ENCODE measurements at places on chromosomes 12 and 14.

DNA sequence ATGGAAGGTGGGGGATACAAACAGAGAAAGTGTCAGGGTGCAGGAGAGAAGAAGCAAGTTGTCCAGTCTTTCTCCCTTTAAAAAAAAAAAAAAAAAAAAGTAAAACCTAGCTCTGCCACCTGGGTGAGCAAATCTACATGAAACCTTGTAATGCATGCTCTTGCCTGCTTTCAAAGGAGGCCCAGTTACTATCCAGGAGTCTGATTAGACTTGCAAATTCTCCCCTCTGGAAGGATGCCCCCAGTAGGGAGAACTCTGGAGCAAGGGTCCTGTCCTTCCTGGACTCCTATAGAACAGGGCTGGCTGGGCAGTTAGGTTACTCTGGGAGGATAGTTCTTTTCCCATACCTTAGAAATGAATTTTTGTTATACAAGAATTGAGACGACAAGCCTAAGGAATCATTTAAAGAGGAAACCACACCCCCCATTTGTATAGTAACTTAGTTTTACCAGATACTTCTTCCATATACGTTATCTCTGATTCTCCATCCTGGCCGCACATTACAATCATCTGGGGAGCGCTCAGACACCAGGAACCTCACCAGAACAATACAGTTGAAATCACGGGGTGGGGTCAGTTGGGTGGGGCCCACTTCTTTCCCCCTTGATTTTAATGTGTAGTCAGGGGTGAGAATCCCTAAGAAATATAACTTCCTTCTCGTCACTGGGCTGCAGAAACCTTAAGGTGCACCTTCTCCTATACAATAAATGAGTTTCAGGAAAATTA, 30.5 kb downstream of the RAB35 start:
- DNase-seq, result peak; percentile 60

DNA sequence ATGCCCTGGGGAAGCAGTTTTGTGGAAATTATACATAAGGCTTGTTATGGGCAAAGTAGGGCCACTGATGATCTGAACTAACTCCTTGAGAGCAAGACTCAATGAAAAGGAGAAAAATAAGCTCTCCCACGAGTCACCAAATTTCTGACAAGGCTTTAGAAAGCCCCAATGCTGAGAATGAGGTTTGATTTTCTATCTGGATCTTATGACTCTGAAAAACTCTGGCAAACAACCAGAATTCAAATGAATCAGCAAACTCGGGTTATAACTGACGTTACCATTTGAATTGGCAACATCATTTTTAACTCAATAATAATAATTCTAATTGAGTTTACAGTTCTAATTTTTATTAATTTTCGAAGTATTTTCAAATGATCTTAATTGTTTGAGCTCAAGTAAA, 79.1 kb downstream of the KCNK10 start:
- peak; percentile 3 for DNase-seq

DNA sequence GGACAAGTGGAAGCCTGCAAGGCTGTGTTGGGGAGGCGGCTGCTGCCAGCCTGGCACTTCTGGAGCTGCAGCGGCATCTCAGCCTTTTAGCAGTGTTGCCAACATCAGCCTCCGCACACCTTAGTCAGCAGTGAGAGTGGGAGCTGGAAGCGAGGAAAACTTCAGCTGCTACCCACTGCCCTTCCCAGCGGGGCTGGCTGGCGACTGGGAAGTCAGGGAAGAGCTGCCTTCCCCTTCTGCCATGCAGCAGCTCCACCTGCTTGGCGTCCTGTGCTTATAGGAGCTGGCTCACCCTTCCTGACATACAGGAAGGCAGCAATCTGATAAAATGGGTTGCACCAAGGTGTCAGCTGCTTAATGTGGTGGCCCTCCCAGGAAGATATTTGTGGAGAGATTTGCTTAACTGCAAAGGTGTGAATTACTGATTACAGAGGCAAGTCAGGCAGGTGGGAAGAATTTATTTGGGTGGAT, 15.4 kb upstream of the PLEKHG3 start:
- peak; percentile 44 for DNase-seq

DNA sequence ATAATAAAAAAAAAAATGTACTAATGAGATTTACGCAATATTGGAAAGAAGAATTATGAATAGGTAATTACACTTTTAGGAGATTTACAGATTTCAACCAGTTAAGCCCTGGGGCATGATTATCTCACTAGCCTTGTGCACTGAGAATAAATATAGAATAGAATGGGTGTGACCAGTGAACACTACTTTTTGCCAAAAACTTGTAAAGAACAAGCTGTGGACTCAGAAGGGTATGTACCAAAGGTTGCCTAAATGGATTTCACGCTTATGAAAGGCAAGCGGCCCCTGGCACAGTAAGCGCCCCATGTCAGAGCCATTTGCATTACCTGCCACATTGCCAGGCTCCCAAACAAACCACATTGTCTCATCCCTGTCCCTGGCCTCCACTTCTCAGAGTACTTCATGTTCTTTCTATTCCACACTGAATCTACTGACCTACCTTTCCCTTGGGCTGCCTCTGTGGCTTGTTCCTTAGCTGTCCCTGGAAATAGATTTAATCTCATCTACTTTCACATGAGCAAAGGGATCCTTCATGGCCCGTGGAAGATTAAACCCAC, 170.6 kb upstream of the DIO2 start:
- DNase-seq, result no peak

- no peak for DNase-seq
Observed at GRCh38 chr12:50661300-50662115, 102.4 kb upstream of the ATF1 start.

GRCh38 chr14:62003701-62004100, 241.5 kb downstream of the SNAPC1 start:
- DNase-seq, result no peak

- DNase-seq, result no peak
Observed at GRCh38 chr12:55875704-55876467, 33.1 kb upstream of the MMP19 start.

GRCh38 chr12:56221232-56221756, 428 bp downstream of the RNF41 start:
- peak; percentile 48 for DNase-seq

DNA sequence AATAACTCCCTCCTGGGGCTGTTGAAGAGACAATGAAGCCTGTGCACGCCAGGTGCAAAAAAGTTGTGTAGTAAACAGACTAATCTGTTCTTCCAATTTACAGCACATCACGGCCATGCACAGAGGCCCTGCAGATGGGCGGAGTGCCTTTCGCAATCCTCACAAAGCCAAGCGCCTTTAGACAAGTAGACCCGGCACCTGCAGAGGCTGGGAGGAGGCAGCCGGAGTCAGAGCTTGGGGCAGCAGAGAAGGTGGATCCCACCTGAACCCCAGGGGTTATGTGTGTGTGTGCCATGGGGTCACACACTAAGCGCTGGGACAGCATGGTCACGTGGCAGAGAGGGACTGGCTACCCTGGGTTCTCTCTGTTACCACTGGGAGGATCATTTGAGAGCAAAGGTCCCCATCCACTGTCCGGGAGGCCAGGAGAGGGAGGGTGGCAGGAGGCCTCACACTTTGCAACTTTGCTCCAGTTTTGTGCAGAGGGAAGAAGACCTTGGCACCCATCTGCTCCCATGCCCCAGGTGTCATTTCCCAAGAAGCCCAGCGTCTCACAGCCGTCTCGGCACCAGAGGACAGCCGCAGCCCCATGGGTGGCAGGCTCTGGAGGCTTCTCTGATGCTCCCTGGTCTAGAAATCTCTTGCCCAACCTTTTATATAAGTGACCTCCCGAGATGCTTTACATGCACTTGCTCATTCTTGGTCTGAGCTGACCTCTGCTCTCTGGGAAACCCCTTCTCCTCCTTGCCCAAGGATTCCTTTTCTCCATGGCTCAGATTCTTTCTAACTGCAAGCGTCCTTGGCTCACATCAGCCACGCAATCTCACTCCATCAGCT, 80.0 kb upstream of the DICER1 start:
- no peak for DNase-seq

- DNase-seq, result no peak
Observed at GRCh38 chr12:92064422-92064821, 81.2 kb downstream of the BTG1 start.

- DNase-seq, result peak; percentile 46
Observed at GRCh38 chr12:130041983-130042812, 120.1 kb upstream of the FZD10 start.

DNA sequence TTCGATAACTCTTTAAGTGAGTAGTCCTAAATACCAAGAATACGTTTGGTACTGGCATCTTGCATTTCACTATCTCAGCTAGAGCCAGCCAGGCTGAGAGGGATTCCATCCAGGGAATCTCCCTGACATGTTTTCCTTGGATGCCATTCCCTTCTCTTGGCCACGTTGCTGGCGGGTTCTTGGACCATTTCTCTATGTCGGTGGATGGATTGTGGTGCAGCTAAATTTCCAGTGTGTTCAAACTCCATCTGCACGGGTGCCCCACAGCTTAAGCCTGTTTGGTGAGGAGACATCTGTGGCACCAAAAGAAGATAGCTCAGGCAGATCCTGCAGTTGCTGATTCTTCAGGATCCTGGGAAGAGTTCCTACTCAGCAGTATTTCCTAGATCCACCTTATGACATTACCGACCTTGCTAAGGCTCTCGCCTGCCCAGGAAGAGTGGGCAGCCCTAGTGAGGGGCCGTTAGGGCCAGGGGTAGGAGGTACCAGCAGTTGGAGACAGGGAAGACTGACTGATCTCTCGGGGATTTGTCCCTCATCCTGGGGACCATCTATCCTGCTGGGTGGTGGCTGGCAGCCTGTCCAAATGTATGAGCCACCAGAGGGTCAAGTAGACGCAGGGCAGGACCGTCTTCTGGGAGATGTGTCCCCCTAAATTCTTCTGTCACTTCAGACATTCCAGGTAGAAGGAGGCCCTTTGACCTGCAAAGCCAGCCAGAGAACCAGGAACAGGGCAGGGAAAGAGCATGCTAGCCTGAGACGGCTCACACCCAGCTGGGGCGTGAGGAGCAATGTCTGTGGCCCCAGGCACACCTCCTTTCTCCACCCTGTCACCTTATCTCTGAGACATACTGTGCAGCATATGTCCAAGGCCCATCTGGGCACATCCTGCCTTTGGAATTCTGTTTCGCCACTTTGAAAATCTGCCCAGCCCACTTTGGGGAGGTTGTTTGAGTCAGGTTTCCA, 72.6 kb upstream of the CAPRIN2 start:
- DNase-seq, result no peak

DNA sequence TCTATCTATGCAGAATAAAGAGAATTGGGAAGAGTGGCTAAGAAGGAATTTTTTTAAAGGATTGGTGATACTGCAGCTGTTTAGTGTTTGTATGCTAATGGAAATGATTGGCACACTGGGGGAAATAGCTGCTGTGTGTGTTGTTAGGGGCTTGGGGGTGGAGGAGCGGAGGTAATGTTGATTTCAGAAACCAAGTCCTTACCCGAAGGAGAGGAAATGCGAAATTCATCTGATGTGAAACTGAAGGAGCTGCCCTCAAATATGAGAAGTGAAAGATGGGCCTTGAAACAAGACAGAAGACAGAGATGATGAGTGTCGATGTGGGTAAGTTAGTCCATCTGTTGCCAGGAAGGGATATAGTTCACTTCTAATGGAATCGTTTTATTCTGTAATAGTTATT, 21.2 kb upstream of the RNASE12 start:
- DNase-seq, result no peak

- no peak for DNase-seq
Observed at GRCh38 chr12:39892146-39892545, 213.7 kb downstream of the SLC2A13 start.

- DNase-seq, result no peak
Observed at GRCh38 chr12:85152311-85152729, 116.2 kb downstream of the LRRIQ1 start.

Measured in hematopoietic multipotent progenitor cell treated with erythropoietin and hydrocortisone succinate and interleukin-3 and kit ligand, for 4 days (in vitro differentiated cells).